ENCODE measurements at places on chromosomes 4 and X.

DNA sequence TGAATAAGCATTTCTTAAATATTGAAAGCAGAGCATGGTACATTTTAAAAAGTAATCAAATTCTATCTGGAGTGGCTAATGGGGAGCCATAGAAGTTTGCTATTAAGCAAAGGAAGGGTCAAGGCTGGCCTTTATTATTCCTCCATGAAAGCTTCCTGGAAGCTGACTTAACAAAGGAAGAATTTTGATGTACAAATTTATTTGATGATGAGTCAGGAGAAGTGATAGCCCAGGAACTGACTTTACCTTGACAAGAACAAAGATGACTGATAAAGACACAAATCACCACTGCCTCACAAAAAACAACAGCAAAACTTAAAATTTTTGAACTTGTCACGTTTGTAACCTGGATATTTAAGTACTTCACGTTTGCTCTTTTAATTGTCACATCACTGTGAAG lies 872.1 kb downstream of the PCDH7 start:
- no peak for DNase-seq

DNA sequence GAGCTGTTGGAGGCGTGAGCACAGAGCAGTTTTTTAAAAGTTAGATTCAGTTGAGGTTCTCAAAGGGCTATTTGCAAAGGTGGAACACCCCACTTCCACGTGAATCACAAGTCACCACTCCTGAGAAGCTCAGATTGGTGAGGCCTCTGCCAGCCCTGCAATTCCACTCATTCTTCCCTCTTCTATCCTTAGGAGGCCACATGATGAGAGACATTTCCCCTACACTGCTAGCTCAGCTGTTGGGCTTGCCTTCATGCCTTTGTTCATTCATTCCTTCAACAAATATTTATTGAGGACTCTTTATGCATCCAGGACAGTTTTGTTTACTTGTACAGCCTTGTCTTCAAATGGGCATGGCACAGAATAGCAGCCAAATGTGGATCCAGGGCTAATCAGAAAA lies 3.7 kb downstream of the SRPX2 start:
- DNase-seq, result no peak

DNA sequence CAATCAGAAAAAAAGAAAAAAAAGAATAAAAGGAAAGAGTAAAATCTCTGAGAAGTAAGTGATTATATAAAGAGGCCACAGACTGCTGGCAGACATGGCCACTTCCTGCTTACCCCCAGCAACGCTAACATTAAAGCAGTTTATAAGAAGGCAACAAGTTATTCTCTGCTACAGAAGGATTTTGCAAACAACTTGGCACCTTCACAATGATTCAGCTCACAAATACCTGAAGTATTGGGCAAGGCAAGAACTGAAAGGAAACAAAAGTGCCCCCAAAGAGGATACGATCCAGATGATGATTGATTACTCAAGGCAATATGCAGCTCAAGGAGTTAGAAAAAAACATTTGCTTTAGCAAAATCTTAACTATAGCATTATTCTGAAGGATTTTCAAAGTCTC lies 718.8 kb downstream of the KLHL13 start:
- DNase-seq, result no peak

- no peak for DNase-seq
Observed at GRCh38 chrX:46647251-46647650, 73.7 kb downstream of the CHST7 start.

- DNase-seq, result no peak
Observed at GRCh38 chrX:1248331-1249061, 20.1 kb upstream of the CSF2RA start.

DNA sequence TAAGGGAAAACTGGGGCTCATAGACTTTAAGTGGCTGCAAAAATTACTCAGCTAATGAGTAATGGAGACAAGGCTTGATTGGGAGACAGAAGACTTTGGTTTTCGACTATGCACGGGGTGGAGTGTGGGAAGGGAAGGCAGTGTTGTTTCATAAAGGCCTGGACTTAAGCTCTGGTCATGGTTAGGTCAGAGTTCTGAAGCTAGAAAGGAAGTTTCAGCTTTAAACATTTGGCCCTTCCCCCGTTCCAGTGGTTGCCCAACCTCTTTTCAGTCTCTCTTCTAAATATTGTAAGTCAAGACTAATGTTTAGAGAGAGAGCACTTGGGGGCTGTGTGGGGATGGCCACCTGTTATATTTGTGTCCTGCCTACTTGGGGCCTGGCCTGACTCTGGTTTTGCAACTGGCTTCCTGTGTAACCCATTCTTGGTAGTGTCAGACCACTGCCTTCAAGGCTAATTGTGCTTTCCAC lies 21.0 kb downstream of the MSN start:
- DNase-seq, result no peak

GRCh38 chr4:52588771-52589591 lies 70.1 kb downstream of the USP46 start:
- DNase-seq, result no peak

DNA sequence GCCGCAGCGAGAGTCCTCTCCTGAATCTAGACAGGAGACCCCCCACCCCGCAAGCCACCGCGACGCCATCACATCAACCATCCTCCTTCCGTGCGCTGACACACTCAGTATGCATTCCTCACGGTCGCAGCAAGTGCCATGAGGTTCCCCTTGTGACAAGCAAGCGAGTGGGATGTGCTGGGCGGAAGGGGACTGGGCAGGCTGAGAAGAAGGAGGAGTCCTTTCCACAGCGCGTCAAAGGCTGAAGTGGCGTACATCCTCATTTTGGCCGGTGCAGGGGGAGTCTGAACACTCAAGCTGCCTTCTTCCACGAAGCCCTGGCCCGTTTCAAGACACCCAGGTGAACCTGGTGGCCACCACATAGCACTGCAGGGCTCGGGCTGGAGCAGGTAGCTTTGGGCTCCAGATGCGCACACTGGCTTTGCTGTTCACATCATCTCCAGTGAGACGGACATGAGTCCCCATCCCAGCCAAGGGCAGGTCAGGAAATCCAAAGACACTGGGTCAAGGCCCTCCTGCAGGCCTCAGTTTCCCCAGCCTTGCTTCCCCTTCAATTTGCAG lies 30.4 kb downstream of the CCNQ start:
- no peak for DNase-seq

- no peak for DNase-seq
Observed at GRCh38 chr4:8112036-8112576, 46.5 kb downstream of the ABLIM2 start.

GRCh38 chrX:78123190-78123589 lies 16.3 kb downstream of the TAF9B start:
- no peak for DNase-seq

DNA sequence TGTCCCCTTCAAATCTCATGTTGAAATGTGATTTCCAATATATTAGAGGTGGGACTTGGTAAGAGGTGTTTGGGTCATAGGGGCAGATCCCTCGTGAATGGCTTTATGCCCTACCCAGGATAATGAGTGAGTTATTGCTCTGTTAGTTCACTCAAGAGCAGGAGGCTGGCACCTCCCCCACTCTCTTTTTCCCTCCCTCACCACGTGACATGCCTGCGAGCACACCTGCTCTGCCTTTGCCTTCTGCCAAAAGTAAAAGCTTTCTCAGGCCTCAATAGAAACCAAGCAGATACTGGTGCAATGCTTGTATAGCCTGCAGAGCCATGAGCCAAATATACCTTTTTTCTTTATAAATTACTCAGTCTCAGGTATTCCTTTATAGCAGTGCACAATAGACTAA lies 286.3 kb upstream of the UGT8 start:
- DNase-seq, result no peak
